CD4-positive, alpha-beta T cell treated with Interferon alpha-2 for 1 hour (primary cell): ENCODE measurements at places on chromosomes 1 and 21.

GRCh38 chr1:201100169-201100930 is 11.9 kb downstream of the CACNA1S start:
- DNase-seq, result no peak

GRCh38 chr1:109011335-109011734 is 30.6 kb downstream of the WDR47 start:
- DNase-seq, result no peak

DNA sequence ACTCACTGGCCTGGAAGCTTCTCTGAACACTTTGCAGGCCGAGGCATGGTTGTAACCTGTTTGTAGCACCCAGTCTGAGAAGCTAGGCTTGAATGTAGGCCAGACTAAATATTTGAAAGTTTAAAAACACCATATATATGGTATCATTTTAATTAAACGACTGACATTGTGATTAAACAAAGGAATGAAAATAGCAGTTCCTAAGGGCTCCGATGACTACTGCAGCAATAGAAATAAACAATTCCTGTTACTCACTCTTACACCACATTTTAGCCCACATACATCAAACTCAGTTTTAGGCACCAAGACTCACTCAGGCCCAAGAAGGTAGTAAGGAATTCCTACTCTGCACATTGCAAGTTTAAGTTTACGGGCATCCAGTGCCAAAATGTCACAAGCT is 281.2 kb downstream of the AKT3 start:
- no peak for DNase-seq

GRCh38 chr1:7458946-7459345 is 312.1 kb upstream of the VAMP3 start:
- DNase-seq, result no peak

GRCh38 chr1:228781161-228781808 is 46.0 kb downstream of the RHOU start:
- DNase-seq, result no peak

GRCh38 chr1:200982071-200982945 is 41.2 kb downstream of the KIF21B start:
- no peak for DNase-seq

GRCh38 chr1:246092136-246092535 is 414.9 kb downstream of the SMYD3 start:
- no peak for DNase-seq

DNA sequence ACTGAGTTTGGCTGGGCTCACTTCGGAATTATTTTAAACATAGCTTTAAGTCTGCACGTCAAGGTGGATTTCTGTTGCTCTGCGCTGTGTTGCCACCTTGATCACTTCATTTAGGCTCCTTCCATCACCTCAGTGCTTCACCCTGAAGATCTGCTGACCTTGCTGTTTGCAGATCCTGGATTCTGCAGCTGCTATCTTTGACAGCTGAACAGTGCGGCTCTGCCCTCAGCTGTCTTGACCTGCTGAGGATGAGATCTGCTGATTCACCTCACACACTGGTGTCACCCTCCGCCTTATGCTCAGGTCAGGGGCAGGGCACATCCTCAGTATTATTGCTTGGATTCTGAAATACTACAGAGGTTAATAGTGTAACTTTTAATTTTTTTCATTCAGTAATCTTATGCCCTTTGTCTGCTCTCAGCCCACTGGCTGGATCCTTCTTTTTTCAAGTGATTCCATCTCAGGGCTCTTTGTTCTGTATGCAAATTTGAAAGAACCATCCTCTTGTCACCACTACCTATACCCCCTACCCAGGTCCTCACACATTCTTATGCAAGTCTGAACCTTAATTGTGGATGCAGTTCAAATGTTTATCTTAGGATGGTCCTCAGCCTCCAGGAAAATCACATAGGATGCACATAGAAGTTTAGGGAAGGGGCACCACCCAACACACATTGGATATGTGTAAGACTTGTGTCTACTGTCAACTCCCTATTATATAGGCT is 364.0 kb downstream of the OLFM3 start:
- DNase-seq, result no peak

- no peak for DNase-seq
These were observed 87.2 kb downstream of the SPAG17 start for GRCh38 chr1:118097622-118098348.
